ENCODE measurements at places on chromosomes 5 and 9.

- DNase-seq: no peak
Measured at GRCh38 chr5:80656425-80656824, 1.6 kb upstream of the DHFR start.

- DNase-seq: no peak
Measured at GRCh38 chr5:23825196-23825595, 317.8 kb downstream of the PRDM9 start.

DNA sequence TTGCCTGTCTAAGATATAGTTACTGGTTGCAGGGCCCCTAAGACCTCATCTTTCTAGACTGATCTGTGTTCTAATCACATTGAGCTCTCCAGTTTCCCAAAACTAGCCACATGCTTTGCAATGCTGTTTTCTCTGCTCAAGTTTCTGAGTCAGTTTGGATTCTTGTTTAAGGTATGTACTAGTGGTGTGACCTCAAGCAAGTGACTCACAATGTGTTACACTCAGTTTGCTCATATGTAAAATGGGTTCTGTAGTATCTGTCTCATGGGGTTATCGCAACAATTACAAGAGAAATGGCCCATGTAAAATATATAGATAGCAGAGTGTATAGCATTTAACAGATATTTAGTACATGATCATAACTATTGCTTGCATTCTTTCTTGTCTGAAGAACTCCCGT lies 153.1 kb upstream of the ELL2 start:
- no peak for DNase-seq

DNA sequence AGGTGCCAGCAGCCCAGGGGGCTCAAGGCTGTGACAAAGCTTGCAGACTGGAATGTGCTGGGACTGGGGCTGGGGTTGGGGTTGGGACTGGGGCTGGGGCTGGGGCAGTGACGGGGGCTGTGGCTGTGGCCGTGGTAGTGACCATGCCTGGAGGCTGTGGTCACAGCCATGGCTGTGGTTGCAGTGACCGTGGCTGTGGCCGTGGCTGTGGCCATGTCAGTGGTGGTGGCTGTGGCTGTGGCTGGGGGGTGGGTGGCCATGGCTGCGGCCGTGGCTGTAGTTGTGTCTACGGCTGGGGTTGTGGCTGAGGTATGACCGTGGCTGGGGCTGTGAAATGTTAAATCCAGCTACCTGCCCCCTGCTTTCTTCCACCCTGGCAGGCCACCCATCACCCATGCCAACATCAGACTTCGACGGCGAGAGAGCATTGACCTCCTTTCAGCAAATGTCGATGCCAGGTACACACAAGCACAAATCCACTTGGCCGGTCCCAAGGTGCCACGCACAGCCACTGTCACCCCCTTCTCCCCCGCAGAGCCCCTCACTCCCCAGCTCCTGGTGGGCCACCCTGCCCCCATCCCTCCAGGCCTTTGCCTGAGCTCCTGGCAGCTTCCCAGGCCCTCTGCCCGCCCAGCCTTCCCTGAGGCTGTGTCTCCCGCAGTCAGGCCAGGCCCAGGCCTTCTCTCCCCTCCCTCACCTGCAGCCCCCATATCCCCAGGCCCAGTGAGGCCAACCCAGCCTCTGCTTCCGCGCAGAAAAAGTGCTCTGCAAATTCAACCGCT lies 15.3 kb downstream of the LCN9 start:
- DNase-seq: no peak

DNA sequence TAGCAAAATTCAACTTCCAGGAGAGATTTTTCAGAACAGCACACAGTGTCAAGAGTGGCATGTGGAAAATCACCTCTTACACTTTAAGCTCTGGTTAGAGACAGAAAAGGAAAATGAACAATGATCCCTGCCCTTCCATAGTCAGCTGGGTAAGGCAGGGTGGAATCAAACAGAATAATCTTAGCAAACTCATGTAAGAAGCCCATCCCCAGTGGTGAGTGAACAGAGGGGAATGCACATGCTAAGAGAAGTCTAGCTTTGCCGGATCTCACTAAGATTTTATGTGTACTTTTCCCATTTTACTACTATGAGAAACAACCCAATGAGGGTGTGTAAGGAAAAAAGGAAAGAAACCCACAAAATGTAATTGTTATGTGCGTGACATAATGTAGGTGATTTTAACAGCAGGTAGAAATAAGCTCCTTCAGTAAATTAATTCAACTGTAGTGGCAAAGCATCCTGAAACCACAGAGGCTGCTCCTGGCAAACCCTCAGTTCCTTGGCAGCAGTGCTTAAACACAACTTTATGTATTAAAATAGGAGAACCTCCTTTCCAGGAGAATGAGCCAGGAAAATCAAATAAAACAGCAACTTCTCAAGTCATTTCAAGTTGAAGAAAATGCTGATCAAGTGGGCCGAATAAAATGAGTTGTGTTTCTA lies 366.0 kb upstream of the TRPC7 start:
- no peak for DNase-seq

DNA sequence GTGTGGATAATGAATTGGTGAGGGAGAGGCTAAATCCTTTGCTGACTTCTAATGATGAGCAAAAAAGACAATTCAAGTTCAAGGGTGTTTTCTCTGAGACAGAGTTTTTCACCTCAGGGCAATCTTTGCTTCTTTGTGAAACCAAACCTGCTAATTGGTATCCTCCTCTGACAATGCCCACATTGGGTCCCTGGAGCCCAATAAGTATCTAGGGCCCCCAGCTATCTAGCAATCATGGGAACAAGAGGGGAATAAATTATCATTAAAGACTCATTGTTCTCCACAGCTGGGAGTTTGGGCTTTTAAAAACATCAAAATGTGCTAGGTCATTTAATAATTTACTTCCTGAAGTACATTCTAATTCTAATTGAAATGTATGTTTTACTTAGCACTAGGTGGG lies 227.3 kb downstream of the TMEM167A start:
- DNase-seq: no peak
